AML-193 (cell line): ENCODE measurements at places on chromosomes 16 and 17.

GRCh38 chr17:1074886-1075605 is 78.1 kb downstream of the TIMM22 start:
- DNase-seq = no peak

DNA sequence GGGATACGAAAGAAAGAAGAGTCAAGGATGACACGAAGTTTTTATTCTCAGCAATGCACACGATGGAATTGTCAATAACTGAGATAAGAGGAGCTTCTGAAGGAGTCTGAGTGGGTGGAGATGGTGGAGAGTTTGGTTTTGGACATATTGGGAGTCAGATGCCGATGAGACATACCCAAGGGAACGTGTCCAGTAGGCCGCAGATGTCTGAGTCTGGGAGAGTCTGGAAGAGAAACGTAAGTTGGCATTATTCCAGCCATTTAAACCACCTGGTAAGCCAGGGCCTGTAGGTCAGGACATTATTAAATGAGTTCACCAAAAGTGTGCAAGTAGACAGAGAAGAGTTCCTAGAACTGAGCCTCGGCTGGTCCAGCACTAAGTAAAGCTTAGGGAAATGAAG is 478.3 kb upstream of the CDH5 start:
- no peak for DNase-seq

DNA sequence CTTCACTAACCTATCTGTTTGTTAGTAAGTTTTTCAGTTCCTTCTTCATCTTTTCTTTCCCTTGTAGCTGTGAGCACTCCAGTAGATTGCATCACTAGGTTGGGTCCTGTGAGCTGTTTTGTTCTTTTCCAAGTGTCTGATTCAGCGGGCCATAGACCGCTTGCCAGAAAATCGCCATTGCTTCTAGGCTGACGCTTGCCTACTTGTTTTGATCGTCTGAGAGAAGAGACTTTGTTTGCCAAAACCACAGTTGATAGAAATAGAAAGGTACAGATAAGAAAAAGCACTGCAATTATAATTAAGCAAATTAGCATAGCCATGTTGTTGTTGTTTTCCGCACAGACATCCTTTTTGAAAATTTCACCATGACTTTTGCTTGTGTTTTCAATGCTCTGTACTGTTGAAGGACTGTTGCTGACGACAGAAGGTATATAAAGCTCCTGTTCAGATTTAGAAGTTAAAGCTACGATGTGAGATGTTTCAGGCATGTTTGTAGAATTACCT is 3.1 kb downstream of the EVI2A start:
- peak; percentile 38 for DNase-seq

DNA sequence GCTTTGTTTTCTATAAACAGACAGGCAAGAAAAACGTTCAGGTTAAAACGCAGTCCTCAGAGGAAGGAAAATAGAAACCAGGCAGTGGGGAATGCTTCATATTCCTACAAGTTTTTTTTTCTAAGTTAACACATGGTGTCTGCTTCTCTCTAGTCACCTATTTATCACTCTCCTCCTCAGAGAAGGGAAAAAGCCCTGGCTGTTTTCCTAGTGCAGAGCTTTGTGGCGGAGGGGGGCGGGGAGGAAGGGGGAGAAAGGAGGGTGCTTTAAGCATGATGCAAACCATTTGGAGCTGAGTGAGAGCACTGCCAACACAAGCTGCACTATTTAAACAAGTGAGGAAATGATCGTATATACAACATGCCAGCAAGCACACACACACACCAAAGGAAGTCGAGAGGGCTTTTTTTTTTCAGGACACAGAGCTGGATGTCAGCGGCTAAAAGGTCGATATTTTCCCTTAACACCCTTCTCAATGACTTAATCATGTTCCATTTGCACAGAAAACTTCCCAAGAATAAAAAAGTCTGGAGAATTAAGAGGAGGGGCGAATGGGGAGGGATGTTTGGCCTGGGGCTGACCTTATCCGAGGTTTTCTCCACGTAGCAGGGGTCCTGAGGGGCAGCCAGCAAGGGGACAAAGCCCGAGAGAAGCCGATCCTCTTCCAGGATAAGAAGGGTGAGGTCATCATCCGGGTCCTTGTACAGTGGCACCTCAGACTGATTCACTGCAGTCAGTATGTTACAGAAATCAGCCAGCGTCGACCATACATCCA is 117.4 kb downstream of the HIC1 start:
- DNase-seq = no peak

GRCh38 chr17:59238906-59239305 is 18.6 kb downstream of the GDPD1 start:
- DNase-seq = no peak

DNA sequence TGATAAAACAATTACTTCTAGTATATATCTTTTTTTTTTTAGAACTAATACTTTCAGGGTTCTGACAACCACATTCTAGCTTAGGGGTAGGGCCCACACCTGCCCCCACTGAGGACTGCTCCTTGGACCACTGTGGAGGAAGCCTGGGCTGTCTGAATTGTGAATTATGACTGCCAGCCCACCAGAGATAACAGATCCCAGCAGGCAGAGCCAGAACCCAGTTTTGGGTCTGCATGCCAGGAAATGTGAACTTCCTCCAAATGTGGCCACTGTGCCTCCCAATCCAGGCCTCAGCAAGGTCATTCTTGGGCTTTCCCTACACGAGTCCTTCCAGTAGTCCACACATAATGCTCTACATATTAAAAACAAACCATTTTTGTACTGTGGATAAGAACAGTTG is 15.9 kb downstream of the VEZF1 start:
- no peak for DNase-seq

DNA sequence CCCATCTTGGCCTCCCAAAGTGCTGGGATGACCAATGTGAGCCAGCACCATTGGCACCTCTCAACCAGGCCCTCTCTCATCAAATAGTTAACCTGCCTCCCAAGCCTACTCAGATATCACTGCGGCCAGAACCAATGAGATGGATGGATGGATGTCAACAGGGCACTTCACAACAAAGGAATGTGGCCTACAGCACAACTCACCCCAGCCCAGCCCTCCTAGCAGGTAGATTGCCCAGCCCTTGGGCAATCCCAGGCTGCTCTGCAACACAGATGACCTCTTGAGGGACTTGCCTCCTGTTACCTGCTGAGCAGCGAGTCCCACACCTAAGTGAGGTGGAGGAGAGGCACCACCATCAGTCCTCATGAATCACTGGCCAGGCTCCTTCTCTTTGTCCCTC is 22.6 kb upstream of the KIFC3 start:
- DNase-seq = no peak

- no peak for DNase-seq
Measured at GRCh38 chr17:79730437-79730768, 340 bp upstream of the ENPP7 start.

DNA sequence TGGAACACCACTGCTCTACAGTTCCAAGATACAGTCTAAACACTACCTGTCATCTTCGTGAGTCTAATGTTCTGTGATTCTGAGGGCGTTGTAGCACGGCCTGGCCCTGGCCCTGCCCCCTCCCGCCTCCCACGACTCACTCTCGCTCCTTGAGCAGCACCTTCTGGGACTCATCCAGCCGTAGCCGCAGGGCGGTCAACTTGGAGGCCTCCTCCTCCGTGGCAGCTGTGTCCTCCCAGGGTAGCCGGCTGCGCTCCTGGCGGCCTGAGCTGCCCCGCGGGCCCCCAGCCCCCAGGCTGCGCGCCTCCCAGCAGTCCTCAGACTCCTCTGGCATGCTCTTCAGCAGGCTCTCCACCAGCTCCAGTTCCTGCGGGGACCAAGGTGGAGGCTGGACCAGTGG is 10.6 kb downstream of the CCDC102A start:
- DNase-seq = no peak

DNA sequence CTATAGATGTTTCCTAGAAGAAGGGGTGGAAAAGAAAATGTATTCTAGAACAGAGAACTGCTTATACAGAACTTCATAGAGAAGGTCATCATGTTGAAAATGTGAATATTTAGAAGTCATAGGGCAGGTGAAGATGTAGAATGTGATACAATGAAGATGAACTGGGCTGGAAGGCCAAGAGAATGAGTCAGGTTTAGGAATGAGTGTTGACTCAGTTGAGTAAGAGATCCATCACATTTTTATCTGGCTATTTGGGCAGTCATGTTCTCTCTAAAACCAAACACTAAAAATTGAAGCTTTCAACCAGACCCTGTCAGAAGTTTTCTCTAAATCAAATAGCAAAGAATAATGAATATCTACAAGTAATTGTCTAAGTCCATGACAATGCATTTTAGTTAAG is 660.5 kb downstream of the KCNJ2 start:
- no peak for DNase-seq

GRCh38 chr17:2591040-2591640 is 2.3 kb upstream of the PAFAH1B1 start:
- no peak for DNase-seq

- DNase-seq = no peak
Measured at GRCh38 chr17:83061586-83061985, 17.8 kb upstream of the METRNL start.

DNA sequence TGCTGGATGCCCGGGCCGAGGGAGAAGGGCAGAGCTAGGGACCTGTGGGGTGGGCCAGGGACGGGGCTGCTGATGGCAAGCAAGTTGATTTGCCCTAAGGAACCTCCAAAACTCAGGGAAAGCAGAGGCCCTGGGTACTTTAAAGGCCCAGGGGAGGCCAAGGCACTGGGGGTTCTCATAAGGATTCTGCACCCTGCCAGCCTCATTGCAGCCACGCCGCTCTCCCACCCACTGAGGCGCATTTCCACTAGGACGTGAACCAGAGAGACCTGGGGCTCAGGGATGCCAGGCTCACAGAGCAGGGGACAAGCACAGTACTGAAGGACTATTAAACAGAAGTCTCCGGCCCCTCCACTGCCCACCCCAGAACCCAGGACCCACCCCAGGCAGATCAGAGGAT is 39.4 kb upstream of the RBFOX3 start:
- no peak for DNase-seq

DNA sequence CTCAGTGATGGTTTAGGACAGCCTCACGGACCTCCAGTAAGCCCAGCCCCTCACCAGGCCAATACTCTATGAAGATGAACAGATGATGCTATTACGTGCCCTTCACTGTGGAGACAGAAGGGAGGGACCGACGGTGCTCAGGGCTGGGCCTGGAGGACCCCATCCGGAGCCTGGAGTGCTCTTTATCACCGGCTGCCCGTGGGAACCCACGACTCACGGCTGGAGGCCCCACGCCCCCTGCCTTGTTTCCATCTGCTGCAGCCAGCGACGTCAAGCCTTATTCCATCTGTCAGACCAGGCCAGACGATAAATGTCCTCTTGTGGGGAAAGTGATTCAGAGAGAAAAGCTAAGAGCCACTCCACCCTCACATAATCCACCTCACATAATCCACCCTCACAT is 4.0 kb upstream of the TIMM22 start:
- DNase-seq = no peak

GRCh38 chr17:17929655-17930380 is 42.4 kb downstream of the TOM1L2 start:
- DNase-seq = no peak

- DNase-seq = no peak
Measured at GRCh38 chr17:17535957-17536356, 39.8 kb upstream of the RASD1 start.

DNA sequence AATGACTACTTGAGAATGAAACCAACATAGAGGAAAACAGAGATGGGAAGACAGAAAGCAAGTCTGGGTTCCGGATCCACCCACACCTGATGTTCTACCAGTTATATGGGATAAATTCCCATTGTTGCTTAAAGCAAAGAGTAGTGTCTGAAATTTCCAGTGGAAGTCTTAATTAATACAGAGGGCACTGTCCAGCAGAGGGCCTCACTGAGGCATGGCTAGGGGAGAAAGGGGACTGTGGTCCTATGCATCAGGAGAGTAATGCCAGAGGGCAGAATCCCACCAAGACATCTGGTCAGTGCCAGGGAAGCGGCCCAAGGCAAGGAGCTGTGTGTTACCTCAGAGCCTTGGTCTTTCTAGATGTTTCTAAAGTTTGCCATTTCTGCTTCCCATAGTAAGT is 7.5 kb upstream of the UMOD start:
- DNase-seq = no peak

DNA sequence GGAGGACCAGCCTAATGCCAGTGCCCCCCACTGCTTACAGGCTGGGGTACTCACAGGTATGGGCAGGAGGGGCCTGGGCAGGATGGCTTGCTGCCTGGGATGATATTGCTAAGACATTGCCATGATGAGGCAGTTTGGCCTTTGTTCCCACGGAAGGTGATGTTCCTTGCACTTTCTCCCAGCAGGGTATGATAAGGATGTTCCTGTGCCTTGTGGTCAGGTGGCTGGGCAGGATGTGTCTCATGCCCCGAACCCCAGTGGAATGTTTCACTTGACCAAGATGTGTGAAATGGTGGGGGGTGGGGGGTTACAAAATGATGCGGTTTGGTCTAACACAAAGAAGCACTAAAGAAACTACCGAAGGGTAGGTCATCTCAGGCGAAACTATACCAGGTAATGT is 337.8 kb upstream of the ZFHX3 start:
- no peak for DNase-seq

DNA sequence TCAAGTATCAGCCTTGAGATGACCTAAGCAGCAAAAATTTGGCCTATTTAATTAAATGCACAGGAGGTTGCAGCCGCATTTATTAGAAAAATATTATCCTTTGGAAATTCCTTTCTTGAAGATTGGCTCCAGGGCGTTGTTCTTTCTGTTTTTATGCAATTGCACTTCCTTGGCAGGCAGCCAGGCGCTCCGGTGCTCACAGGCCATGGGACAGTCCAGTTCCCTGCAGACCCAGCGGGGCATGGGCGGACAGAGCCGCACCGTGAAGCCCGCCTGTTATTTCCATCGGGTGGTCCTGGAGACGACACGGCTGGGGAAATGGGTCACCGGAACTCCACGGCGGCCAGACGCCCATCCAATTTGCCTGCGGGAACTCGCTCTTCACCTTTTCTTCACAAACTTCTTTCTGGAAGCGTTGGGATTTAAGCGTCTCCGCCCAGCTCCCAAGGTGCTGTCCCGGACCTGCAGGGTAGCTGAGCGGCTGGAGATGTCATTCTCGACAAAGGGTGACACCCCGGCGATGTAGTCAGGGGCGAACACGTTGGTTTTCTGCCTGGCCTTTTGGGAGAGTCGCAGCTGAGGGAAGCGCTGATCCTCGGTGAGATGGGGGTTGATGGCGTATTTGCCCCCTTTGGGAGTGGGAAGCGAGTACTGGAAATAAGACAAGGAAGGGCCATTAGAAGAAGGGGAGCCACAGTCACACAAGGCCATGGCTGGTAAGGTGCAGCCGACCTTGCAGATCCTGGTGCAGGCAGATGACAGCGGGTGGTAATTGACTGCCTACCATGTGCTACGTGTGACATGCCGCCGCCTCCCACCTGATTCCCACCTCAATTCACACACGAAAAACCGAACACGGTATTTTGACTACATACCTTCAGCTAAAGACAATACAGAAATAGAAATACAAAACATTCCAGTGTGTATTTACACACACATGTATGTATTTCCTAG is 12.5 kb downstream of the NOB1 start:
- DNase-seq = no peak

GRCh38 chr16:52855463-52855862 is 197.2 kb downstream of the CHD9NB start:
- no peak for DNase-seq

GRCh38 chr16:23642246-23642774 is 1.0 kb downstream of the DCTN5 start:
- no peak for DNase-seq

- no peak for DNase-seq
Measured at GRCh38 chr16:19938536-19938935, 53.9 kb upstream of the GPRC5B start.
